ENCODE measurements at places on chromosomes 5 and 9.

DNA sequence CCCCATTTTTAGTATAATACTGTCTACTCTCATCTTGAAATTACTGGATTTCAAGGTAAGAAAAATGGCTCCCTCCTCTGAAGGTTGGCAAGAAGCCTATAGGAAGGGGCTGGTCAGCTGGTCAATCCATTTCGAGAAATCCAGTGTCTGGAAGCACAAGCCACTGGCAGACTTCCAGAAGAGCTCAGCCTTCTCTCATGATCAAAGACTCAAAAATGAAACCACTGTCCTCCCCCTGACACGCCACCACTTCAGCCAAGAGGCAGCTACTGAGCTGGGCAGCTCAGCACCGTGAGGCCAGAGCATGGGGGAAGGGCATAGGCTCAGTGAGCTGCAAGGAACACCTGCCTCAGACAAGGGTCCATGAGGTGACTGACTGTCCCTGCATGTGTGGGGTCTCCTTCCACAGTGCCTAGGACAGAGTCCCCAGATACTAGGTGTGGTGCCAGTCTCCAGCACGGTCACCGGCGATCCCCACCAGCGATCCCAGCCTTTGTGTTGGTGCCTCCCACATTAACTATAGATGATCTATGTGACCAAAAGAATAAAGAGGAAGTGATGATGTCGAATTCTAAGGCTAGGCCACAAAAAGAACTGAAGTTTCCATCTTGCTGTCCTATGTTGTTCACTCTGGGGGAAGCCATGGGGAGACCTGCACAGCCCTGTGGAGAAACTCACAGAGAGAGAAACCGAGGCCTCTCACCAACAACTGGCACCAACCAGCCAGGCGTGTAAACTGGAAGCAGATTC lies 100.1 kb upstream of the LRRTM2 start:
- DNase-seq = no peak

- no peak for DNase-seq
Observed at GRCh38 chr5:115345344-115345743, 48.9 kb upstream of the CCDC112 start.

DNA sequence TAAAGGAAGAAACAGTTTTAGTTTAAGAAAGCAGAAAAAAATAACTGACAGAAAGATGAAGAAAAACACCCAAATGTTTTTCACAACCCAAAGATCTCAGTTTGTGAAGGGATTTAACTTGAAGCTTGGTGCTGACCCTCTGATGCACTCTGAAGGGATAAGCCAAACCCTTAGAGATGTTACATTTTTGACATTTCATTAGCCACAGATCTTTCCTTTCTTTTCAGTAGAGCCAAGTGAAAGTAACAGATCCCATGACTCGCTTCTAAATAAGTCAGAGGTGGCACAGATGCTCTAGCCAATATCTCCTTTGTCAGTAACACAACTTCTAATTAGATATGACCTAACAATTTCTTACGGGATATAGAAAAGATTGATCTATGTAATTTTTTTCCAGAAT lies 394.5 kb upstream of the EDIL3 start:
- DNase-seq = no peak

DNA sequence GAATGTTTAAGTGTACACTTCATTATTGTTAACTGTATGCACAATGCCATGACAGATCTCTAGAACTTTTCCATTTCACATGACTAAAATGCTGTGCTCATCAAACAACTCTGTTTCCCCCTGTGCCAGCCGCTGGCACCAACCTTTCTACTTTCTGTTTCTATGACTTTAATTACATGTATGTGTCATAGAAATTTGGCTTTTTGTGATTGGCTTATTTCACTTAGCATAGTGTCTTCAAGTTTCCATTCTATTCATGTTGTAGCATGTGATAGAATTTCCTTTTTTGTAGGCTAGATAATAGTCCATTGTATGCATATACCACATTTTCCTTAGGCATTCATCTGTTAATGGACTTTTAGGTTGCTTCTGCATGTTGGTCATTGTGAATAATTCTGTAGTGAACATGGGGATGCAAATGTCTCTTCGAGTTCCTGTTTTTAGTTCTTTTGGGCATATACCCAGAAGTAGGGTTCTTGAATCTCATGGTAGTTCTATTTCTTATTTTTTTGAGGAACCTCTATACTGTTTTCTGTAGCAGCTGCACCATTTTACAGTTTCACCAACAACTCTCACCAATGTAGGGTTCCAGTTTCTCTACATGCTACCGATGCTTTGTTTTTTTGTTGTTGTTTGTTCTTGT lies 184.4 kb upstream of the DMRT1 start:
- no peak for DNase-seq

- DNase-seq = no peak
Observed at GRCh38 chr9:91483189-91483691, 59.6 kb upstream of the NFIL3 start.

- no peak for DNase-seq
Observed at GRCh38 chr9:78297672-78297961, 692 bp downstream of the PSAT1 start.

- DNase-seq = no peak
Observed at GRCh38 chr9:129720865-129721545, 31.8 kb downstream of the PTGES start.

DNA sequence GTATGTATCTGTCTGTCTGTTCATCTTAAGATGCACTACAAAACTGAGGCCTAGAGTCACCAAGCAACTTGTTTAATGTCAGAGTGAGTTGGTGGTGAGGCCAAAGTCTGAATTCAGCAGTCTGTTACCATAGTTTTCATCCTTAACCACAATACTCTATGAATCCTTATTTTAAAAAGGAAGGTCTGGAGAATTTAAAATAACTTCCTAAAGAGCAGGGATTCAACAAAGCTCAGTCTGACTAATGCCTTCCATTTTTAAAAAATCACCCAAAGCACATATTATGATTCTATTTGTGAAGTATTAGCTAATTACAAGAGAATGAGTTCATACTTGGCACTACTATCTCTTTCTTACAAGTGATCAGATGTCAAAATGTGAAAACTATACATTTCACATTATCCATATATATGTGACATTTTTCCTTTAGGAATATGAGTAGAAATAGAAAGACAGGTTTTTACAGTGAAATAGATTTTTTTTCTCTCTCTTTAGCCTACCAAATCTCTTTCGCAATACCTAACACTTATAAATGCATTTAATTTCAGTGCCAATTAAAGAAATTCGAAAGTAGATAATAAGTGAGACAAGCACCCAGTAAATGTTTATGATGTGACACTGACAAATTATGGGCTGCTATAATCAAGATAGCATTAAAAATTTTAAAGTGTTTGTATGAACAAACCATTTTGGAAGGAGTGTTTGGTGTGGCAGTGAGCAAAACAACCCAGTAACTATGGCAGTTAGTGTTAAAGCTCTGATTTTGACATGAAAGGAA lies 102.3 kb upstream of the CDKN2B start:
- DNase-seq = no peak

- DNase-seq = no peak
Observed at GRCh38 chr5:34410411-34411139, 245.6 kb upstream of the RAI14 start.

- no peak for DNase-seq
Observed at GRCh38 chr9:95822583-95823431, 52.7 kb upstream of the ERCC6L2 start.

DNA sequence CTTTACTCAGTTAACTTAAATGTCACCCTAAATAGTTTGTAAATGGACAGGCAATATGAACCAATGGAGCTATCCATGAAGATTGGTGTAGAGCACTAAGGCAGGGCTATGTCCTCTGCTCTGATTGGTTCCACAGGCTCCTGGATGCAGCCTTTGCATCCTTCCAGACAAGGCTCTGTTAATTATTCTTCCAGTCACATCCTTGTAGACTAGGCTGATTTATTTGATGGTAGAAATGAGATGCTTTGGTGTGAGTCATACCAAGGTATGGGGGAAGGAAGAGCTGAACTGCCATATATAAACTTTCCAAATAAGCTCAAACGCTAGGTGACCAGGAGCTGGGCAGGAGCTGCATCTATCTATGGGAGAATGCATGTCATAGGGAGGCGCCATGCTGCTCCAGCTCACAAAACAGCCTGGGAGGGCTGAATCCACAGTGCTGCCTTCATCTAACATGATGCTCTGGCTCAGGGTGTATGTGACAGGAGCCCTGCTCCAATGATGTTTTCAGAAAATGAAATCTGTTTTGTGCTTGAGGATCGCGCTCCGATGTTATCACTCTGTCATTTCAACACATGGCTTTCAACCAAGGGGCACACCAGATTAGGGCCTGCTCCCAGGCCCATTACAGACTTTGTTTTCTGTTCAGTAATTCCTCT lies 818.0 kb upstream of the ZNF608 start:
- no peak for DNase-seq

- DNase-seq = no peak
Observed at GRCh38 chr5:56984445-56984844, 32.5 kb upstream of the MIER3 start.

DNA sequence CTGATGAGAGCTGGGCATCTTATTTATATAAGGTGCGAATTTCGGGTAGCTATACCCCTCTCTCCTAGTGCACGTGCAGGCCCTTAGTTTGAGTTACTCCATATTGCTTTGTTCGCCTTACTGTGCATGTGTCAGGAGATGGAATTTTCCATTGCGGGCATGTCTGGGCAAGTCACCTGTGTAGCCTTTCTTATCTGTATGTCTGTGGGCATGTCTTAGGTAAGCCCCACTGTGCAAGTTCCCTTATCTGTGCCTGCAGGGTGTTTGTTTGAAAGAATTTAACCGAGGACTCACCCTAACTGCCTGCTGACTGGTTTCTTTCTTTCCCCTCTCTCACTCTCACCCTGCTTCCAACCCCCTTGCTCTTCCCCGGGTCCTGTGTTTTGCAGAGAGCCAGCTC lies 140.7 kb upstream of the RANBP3L start:
- DNase-seq = no peak

GRCh38 chr5:130743092-130743491 lies 422.0 kb downstream of the HINT1 start:
- DNase-seq = no peak

DNA sequence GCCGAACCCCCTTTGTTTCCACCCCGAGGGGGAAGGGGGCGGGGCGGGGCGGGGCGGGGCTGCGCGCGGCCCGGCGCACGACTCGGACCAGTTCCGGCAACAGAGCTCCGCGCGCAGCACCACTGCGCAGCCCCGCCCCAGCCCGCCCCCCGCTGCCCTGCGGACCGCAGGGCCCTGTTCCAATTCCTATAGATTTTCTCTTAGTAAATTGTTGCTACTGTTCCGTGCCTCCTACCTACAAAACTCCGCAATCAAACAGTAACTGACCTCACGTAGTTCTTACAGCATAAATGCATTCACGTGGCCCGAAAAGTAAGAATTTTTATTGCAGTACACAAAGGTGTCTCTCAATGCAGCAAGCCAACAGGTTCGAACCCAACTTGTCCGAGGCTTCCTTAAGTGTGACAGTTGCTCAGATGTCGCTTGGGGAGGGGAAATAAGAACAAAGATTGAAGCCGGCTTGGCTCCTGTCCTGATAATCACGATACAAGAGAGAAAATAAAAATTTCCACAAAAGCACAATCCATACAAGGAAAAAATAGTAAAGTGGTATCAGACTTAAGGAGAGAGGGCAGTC lies 1.2 kb upstream of the RNF38 start:
- no peak for DNase-seq

DNA sequence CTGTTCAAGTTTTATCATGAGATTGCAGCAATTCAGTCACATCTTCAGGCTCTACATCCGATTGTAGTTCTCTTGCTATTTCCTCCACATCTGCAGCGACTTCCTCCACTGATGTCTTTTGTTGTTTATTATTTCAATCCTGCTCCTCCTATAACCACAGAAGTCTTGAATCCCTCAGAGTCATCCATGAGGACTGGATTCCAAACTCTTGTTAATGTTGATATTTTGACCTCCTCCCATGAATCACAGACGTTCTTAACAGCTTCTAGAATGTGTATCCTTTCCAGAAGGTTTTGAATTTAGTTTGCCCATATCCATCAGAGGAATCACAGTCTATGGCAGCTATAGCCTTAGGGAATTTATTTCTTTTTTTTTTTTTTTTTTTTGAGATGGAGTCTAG lies 3.6 kb downstream of the FBXO38 start:
- no peak for DNase-seq

DNA sequence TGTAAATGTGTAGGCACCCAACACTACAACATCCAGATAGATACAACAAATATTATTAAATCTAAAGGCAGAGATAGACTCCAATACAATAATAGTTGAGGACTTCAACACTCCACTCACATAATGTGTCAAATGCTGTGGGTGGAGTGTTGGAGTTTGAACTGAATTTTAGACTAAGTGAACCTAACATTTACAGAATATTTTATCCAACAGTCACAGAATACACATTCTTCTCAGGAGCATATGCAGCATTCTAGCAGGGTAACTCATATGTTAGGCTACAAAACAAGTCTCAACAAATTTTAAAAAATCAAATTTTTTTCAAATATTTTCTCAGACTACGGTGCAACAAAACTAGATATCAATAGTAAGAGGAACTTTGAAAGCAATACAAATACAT lies 648.7 kb upstream of the CDH18 start:
- no peak for DNase-seq

- DNase-seq = no peak
Observed at GRCh38 chr5:133367984-133368383, 244.4 kb downstream of the FSTL4 start.

DNA sequence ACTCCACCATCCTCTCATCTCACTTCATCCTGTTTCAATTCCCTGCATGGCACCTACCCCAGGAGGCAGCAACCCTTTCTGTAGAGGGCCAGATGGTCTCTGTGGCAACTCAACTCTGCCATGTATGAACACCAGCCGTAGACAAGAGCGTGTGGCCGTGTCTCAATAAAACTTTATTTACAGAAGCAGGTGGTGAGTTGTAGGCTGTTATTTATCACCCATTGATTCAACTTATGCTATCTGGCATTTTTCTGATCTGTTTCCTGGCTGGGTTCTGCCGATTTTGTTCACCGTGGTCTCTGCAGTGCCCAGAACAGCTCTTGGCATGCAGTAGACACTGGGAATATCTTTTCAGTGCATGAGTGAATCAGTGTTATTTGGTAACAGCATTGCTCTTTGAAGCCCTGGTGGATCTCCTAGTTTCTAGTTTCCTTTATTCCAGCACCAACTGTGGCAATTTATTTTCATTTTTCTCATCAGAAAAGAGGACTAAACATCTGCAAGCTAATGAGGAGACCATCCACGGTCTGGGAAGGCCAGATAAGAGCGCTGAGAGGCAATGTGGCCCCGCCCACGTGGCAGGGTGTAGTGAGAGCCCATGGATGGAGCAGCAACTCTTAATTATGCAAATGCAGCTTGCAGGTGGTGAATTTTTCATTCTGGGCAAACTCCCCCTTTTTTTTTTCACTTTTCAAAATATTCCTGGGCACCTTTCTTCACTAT lies 77.9 kb downstream of the CTSL start:
- no peak for DNase-seq

GRCh38 chr5:117496801-117497200 lies 922.2 kb upstream of the SEMA6A start:
- no peak for DNase-seq

GRCh38 chr9:78682216-78682615 lies 385.3 kb downstream of the PSAT1 start:
- no peak for DNase-seq

DNA sequence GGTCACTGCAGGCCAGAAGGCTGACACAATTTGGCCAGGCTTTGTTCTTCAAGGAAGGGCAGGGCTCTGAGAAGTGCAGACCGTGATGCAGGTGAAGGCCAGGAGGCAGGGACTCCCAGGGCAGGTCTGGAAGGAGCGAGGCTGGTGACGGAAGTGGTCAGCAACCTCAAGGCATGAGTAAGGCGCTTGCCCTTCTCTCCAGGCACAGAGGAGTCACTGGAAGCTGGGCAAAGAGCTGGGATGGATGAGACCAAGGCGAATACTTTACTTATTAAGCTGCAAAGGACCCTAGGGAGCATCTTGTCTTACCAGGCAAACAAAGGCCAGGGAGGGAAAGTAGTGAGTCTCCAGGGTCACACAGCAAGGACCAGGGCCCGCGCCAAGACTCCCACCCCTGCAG lies 18.6 kb downstream of the IRF1 start:
- no peak for DNase-seq

All from caudate nucleus (tissue), 63 donors.